Globus pallidus (tissue), 1 donor: ENCODE measurements at places on chromosomes 1 and 21.

- no peak for DNase-seq
Observed at GRCh38 chr1:21089731-21090130, 87.0 kb downstream of the EIF4G3 start.

- DNase-seq, result no peak
Observed at GRCh38 chr1:148166558-148167492, 14.7 kb upstream of the NBPF11 start.

DNA sequence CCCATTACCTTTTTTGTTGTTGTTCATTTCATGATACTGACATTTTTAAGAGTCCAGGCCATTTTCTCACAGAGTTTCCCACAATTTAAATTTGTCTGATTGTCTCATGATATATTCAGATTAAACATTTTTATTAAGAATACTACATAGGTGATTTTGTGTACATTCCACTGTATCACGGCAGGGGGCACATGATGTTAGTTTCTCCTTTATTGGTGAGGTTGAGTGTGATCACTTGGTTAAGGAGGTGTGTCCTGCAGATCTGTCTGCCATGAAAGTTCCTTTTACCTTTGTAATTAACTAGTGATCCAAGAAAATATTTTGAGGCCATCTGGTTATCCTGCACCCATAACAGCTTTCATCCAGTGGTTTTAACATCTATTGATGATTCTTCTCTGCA, 11.8 kb downstream of the RTCA start:
- no peak for DNase-seq

DNA sequence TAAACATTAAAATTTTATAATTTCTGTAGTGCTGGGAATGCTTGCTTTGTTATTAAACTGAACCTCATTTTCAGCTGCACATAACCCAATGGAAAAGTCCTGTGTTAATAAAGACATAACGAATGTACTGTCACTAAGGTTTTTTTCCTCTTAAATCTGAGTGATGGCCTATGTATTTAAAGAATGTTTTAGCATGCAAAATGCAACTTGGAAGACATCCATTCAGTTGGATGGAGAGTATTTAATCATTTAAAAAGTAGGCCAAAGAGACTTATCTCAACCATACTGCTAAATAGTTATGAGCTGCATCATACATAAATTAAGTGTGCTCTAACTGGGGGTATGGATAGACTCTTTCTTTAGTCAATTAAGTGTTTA, 48.5 kb downstream of the RWDD3 start:
- DNase-seq, result no peak

DNA sequence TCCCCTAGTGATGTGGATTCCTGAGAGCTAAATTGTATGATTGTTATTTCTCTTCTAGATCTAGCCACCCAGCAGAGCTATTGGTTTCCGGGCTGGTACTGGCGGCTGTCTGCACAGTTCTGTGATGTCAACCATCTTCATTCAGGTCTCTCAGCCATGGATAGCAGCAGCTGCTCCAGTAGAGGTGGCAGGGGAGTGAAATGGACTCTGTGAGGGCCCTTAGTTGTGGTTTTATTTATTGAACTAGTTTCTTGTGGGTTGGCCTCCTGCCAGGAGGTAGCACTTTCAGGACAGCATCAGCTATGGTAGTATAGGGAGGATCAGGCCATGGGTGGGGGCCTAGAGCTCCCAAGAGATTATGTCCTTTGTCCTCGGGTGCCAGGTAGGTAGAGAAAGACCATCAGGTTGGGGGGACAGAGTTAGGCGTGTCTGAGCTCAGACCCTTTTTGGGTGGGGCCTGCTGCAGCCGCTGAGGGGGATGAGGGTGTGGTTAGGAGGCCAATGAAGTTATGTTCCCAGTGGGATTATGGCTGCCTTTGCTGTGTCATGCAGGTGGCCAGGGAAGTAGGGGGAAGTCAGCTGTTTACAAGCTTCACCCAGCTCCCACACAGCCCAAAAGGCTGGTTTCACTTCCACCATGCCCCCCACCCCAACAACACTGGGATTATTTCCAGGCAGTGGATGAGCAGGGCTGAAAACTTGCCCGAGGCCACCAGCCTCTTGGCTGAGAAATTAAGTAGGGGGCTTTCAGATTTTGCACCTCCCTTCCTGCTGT, 55.1 kb upstream of the RGS4 start:
- no peak for DNase-seq
